NCI-H1436 (cell line): ENCODE measurements at places on chromosomes 3 and 15.

DNA sequence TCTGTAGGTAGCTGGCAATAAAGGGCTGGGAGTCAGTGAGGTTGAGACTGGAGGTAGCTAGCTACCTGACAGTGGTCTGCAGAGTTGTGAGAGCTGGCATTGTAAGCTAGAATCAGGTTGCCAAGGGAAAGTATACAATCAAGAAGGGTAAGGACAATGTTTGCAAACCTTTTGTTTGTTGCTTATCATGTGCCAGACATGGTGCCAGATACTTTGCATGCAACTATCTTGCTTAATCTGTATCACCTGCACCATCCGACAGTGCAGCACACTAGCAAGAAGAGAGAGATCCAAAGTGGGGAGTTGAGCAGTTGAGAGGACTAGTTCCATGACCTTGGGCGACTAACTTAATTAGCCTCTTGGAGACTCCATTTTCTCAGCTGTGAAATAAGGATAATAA, 236.4 kb downstream of the PDCD6IP start:
- no peak for DNase-seq

DNA sequence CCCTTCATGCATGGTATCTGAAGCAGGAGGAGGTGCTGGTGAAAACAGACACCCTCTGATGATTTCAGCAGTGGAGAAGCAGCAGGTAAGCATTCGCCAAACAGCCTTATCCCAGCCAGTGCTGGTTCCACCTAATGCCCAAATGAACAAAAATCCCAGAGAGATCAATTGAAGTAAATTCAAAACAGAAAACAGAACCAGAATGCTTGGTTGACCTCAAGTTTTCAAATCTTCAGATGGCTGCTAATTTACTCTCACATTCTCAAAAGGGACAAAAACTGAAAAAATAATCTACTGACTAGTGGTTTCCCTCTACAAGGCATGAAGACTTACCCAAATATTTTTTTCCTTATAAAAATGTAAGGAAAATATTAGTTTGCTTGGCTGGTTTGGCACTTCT, 87.0 kb upstream of the MYO5C start:
- no peak for DNase-seq

DNA sequence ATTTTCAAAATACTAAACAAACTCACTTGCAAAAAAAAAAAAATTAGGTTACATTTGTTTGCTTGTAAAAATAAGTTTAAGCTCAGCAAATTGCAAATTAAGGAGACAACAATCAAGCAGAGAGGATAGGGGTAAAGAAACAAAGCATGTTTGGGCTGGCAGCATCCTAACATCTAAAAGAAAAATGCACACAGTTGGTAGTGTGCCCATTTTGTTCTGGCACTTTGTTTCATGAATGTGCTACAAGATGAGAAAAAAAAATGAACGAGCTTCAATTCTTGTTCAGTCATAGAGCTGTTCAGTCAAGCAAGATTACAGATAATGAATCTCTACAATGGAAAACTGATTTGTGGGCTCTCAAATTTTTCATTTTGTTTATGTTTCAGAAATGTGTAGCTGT, 17.7 kb upstream of the ZBBX start:
- DNase-seq, result no peak

GRCh38 chr15:52112203-52112750, 298 bp downstream of the BCL2L10 start:
- no peak for DNase-seq

DNA sequence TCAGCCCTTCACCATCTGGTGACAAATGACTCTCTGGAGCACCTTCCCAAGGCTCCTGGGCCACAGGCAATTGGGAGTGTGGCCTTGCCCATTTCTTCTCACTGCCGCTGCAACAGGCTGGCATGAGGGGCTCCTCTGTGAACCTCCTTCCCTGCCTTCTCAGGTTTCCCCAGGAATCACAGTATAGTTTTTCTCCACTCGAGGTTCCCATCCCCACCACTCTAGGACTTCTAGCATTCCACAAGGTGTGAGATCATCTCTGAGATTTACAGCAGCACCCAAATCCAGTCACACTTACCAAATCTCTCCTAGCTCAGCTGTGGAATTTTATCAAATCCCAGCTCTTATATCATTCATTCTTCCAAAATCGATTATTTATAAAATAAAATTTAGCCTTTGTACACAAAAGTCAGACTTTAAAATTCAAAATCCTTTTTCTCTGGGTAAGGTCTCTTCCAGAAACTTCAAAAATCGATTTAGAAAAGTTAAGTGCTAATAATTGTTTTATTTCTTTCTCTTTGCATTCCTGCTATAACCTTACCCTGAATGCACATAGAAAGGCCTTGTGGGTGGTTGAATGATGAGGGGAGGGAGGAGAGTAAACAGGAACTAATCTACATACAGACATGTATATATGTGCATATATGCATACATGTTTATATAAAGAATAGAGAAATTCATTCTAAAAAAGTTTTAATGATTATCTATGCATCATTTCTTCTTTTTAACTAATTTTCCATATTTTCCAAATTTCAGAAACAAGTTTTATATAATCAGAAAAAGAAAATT, 18.9 kb upstream of the ATP13A4 start:
- no peak for DNase-seq

- no peak for DNase-seq
Measured at GRCh38 chr3:138349926-138350665, 1.7 kb downstream of the MRAS start.

GRCh38 chr3:33458446-33458845, 18.2 kb upstream of the UBP1 start:
- no peak for DNase-seq

- DNase-seq, result no peak
Measured at GRCh38 chr3:21654241-21654640, 96.8 kb downstream of the ZNF385D start.
